PC-3 (cell line): ENCODE measurements at places on chromosomes 6 and 20.

- no peak for DNase-seq
- no peaks in the 10 kb centered on the region for H3K27me3 ChIP-seq
- no peaks in the 10 kb centered on the region for H3K36me3 ChIP-seq
- H3K4me1 ChIP-seq, result peaks cover 26% of the 10 kb centered on the region
- no peak overlapping the region for H3K27ac ChIP-seq
Observed at GRCh38 chr20:50256577-50256976, 65.9 kb downstream of the CEBPB start.

DNA sequence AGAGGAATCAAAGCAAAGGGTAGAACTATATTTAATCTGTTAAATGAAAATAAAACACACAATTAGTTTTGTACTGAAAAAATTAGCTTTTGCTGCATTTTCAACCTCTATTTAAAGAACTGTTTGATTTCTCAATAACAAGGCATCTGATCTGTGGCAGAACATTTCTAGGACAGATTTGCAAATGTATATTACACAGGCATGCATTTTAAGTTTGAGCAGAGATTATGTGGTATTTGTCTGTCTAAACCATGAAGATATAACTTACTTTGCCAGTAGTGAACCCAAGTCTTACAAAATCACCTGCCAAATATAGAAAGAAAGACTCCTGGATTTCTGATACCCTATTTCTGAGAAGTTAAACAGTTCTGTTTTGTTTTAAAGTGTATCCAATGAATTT is 71.9 kb downstream of the TFAP2B start:
- no peak overlapping the region for H3K4me3 ChIP-seq
- no peaks in the 10 kb centered on the region for H3K4me1 ChIP-seq
- H3K36me3 ChIP-seq, result no peaks in the 10 kb centered on the region

DNA sequence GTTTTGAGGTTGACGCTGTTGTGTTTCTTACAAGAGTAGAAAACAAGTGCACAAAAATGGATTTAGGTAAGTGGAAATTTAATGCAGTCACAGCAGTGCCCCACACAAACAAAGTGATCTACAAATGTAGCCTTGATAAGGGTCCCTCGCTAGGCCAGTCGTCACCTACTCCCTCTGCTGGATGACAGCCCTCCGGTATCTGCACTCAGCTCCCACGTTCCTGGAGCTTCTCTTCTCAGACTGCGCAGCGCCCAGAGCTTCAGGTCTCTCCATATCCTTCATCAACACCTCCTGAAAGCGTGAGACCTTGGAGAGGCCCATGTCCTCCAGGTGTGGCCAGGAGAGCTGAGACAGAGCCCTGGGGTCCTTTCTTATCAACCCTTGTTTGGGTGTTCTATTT is 58.3 kb upstream of the MAP3K4 start:
- no peaks in the 10 kb centered on the region for H3K27me3 ChIP-seq
- no peak overlapping the region for H3K27ac ChIP-seq
- no peak for DNase-seq
- no peak overlapping the region for H3K4me3 ChIP-seq
- no peaks in the 10 kb centered on the region for H3K36me3 ChIP-seq

GRCh38 chr6:101907356-101908217 is 514.1 kb downstream of the GRIK2 start:
- H3K27me3 ChIP-seq, result no peaks in the 10 kb centered on the region
- H3K4me1 ChIP-seq, result no peaks in the 10 kb centered on the region
- H3K27ac ChIP-seq, result no peak overlapping the region
- DNase-seq, result no peak
- no peaks in the 10 kb centered on the region for H3K36me3 ChIP-seq
- H3K4me3 ChIP-seq, result no peak overlapping the region

- H3K27ac ChIP-seq, result no peak overlapping the region
- no peaks in the 10 kb centered on the region for H3K4me1 ChIP-seq
- no peak overlapping the region for H3K4me3 ChIP-seq
Observed at GRCh38 chr6:168180548-168181011, 101.6 kb upstream of the FRMD1 start.

DNA sequence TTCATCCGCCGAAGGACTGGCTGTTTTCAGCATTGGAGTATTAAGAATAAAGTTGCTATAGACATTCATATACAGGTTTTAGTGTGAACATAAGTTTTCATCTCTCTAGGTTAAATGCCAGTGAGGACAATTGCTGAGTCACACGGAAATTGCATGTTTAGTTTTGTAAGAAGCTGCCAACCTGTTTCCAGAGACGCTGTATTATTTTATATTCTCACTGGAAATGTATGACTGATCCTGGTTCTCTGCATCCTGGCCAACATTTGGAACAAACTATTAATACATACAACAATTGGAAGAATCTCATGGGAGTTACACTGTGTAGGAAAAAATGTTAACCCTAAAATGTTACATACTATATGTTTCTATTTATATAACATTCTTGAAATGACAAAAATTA is 16.7 kb upstream of the TGM6 start:
- H3K36me3 ChIP-seq, result no peaks in the 10 kb centered on the region
- peak; percentile 59 for DNase-seq
- H3K27ac ChIP-seq, result no peak overlapping the region
- H3K4me1 ChIP-seq, result peaks cover 11% of the 10 kb centered on the region
- no peak overlapping the region for H3K4me3 ChIP-seq
- H3K27me3 ChIP-seq, result peaks cover 22% of the 10 kb centered on the region

DNA sequence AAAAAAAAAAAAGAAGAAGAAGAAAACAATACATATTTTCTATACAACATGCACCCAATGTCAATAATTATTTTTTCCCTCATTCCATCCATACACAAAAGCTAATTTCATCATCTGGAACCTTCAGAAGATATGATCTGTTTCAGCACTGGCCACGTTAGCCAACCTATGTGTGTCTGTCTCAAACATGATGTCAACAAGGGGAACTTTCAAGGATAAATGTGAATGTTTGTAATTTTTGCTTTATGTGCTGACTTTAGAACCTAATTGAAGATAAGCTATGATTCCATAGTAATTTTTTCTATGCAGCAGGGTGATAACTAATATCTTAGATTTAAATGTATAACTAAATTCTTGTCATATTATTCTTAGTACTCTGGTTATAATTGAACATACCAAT is 37.9 kb downstream of the IPCEF1 start:
- no peaks in the 10 kb centered on the region for H3K36me3 ChIP-seq
- H3K4me3 ChIP-seq, result no peak overlapping the region
- no peaks in the 10 kb centered on the region for H3K27me3 ChIP-seq
- no peak overlapping the region for H3K27ac ChIP-seq
- peaks cover 25% of the 10 kb centered on the region for H3K4me1 ChIP-seq
- no peak for DNase-seq
